ENCODE measurements at places on chromosomes 16 and 17. TPM values are rescaled to one million over a fixed set of nuclear protein-coding genes. Genes with fewer than 3 reads are reported as not detected.
A peak's percentile ranks its signal among the peaks of the same experiment; 100 is the strongest.

- DNase-seq = no peak
These were observed 506 bp downstream of the ATP5MC1 start for GRCh38 chr17:48892940-48893645.

DNA sequence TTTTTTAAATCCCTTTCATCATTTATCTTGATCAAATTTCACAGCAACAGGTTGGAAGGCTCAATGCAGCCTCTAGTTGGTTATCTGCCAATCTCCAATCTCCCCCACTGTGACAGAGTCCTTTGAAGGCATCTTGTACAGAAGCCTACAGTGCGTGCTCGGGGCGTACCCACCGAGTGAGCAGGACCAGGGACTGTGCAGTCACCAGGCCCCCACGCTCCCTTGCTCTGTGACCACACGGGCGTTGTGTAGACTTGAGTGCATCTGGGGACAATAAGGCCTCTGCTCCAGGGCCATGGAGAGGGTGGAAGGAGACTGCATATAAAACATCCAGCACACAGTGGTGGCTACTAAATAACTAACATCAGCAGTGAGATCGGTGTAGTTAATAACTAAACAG lies 63.4 kb downstream of the GTF3C1 start:
- DNase-seq = no peak

- DNase-seq = no peak
These were observed 57.8 kb downstream of the ENGASE start for GRCh38 chr17:79132271-79133064.

DNA sequence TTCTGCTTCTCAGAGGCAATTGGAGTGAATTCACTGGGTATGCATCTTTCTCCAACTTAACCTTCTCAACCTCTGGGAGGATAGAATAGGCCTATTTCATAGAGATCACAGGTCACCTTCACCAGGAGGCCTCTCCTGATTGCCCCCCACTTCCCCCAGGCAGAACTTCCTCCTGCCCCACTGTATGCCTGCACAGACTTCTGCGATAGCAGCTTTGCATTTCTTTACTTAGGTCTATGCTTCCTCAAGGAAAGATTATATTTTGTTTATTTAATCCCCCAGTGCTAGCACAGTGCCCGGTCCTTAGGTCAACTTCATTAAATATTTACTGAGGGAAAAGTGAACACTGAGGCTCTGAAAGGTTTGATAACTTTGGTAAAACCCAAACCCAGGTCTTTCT lies 19.9 kb downstream of the MYO18A start:
- no peak for DNase-seq

- no peak for DNase-seq
These were observed 2.3 kb downstream of the NAT9 start for GRCh38 chr17:74773871-74774286.

GRCh38 chr17:80424878-80425765 lies 10.2 kb downstream of the ENDOV start:
- no peak for DNase-seq

- DNase-seq = no peak
These were observed 11.9 kb downstream of the PIPOX start for GRCh38 chr17:29054835-29055234.

DNA sequence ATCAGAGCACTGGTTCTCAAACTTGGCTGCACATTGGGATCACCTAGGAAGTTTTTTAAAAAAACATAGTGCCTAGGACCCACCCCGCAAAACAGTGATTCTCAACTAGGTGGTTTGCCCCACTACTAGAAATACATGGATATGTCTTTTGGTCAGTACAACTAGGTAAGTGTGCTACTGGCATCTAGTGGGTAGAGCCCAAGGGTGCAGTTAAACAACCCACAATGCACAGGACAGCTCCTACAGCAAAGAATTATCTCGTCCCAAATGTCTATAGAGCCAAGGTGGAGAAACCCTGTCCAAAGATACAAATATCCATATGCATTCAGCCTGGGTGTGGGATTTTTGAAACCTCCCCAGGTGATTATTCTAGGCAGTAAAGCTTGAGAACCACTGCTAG lies 11.8 kb upstream of the ZNF19 start:
- no peak for DNase-seq

- DNase-seq = no peak
These were observed 183.5 kb downstream of the SEC14L1 start for GRCh38 chr17:77324227-77324626.

- peak; percentile 76 for DNase-seq
These were observed 148.0 kb upstream of the TNRC6C start for GRCh38 chr17:77810536-77810935.

- no peak for DNase-seq
These were observed 46.4 kb downstream of the ZNF423 start for GRCh38 chr16:49809561-49809960.

DNA sequence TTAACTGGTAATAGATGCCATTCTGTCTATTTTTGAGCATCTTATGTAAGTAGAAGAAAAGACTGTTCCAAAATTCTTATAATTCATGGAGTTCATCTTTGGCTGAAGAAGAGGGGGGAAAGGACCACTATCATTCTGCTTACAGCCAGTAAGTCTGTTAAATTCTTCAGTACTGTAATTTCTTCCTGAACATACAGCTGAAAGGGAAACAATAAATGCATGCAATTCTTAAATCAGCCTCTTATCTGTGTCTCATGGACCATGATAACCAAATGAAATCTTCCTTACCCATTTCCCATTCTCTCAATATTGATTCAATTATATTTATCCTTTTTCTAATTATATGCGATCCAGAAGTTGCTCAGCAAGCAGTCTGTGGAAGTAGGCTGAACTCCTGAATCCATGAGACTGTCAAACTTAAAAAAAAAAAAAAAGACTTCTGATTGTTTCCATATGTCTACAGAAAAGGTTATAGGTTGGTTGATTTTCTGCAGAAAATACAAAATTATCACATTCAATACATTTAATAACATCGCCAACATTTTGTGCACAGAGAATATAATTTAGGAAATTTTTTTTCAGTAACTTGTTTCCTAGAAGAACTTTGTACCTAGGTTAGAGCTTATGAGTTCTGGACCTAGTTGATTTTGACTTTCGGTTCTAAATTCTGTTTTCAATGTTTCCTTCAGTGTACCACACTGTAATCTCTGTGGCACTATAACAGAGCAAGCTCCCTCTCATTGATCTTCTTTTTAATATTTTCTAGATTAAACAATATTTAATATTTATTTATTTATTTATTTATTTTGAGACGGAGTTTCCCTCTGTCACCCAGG lies 1.2 kb upstream of the ABCA9 start:
- DNase-seq = peak; percentile 32

- peak; percentile 79 for DNase-seq
These were observed 4.1 kb upstream of the C1QTNF1 start for GRCh38 chr17:79019632-79020584.

DNA sequence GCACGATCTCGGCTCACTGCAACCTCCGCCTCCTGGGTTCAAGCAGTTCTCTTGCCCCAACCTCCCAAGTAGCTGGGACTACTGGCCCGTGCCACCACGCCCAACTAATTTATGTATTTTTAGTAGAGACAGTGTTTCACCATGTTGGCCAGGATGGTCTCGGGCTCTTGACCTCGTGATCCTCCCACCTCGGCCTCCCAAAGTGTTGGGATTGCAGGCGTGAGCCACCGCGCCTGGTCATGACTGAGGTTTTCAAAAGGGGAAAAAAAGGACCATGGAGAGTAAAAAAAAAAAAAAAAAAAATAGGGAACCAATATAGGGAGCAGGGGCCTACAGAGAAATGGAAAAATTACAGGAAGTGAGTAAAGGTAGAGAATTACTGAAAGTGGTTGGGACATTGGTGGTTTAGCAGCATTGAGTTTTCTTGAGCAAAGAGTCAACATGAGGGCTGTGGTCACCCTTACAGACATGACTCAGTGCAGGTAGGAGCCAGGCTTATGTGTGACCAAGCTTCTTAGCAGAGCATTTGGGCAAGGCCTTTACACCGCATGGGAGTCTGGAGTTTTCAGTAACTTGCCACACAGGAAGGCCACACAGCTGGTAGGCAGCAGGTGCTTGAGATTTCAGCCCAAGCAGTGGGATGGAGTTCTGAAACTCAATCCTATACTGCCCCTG lies 447.3 kb downstream of the HS3ST3B1 start:
- DNase-seq = no peak

DNA sequence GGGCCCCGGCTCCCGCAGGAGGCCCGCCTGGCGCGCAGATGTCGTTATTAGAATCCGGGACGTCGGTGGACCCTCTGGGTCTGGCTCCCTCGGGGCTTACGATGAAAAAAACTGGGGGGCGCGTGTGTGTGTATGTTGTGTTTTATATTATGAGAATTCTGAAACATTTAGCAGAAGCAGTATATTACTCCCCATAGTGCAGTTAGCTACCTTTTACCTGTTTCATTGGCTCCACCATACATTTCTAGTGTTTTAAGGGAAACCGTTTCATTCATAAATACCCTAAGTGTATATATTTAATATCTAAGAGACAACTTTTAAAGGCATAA lies 486 bp upstream of the DNAJA2 start:
- no peak for DNase-seq

DNA sequence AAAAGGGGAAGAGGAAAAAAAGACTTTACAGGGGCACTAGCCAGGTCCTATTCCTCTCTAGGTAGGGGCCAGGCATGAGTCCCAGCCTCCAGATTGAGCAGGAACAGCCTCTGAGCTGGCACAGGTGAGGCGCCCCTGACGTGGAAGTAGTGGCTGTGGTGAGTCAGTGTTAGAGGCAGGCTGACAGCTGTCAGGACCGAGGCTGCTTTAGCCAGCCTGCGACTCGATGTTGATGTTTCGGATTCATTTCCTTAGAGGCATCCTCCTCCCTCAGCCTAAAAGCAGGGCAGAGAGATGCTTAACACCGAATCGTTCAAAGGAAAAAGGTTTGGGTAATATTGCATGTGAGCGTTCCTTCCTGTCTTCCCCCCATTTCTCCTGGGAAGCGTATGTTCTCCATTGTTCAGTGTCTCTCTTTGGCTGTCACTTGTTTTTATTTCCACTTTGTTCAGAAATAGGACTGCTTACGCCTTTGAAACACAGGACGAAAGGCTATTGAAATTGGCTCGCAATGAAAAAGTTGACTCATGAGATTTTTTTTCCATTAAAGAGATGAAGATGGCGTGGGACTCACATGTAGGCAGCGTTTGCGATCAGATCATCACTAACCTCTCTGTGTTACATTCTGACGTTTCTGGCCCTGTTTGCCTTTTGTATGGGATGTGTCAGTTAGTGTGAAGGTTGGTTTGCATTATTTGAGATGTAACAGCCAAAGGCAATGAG lies 1.3 kb downstream of the KIAA0513 start:
- DNase-seq = peak; percentile 37

GRCh38 chr16:55613613-55614335 lies 42.0 kb upstream of the SLC6A2 start:
- no peak for DNase-seq

GRCh38 chr17:2611627-2612026 lies 18.2 kb downstream of the PAFAH1B1 start:
- DNase-seq = no peak

GRCh38 chr17:63549289-63549945 lies 860 bp upstream of the DCAF7 start:
- DNase-seq = no peak

- DNase-seq = peak; percentile 18
These were observed 6.3 kb downstream of the CRHR1 start for GRCh38 chr17:45790296-45790922.

DNA sequence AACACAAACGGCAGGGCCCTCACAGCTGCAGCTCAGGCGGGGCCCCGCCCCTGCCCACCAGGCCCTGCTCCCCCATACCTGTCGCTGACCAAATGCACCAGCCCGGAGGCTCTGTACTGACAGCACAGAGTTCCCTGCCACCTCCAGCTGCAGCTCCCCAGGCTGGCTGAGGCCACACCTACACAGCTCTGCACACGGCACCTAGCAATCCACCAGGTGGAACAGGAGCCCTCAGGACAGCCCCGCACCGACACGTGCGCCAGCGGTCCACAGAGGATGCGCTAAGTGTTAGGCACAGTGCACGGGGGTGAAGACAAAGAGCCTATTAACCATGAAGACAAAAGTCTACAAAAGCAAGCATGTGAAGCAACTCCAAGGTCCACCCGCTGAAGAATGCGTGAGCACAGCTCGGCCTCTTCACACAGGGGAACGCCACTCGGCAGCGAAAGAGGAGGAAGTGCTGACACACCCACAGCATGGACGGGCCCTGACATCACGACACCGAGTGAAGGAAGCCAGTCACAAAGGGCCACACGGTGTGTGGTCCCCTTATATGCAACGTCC lies 5.4 kb downstream of the ZCCHC14 start:
- DNase-seq = peak; percentile 34

GRCh38 chr16:48454051-48454450 lies 68.8 kb upstream of the SIAH1 start:
- DNase-seq = no peak

DNA sequence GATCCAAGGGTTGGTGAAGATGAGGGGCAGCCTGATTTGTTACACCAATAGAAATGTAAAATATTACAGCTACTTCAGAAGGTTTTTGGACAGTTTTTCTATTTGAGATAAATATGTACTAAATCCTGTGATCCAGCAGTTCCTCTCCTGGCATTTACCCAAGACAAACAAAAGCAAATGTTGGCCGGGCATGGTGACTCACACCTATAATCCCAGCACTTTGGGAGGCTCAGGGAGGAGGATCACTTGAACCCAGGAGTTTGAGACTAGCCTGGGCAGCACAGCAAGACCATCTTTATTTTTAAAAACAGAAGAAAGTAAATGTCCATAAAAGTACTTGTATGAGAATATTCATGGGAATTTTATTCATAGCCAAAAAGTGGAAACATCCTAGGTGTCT lies 64.8 kb upstream of the MRC2 start:
- no peak for DNase-seq

- peak; percentile 24 for DNase-seq
These were observed 49.3 kb upstream of the BCO1 start for GRCh38 chr16:81189100-81189664.

DNA sequence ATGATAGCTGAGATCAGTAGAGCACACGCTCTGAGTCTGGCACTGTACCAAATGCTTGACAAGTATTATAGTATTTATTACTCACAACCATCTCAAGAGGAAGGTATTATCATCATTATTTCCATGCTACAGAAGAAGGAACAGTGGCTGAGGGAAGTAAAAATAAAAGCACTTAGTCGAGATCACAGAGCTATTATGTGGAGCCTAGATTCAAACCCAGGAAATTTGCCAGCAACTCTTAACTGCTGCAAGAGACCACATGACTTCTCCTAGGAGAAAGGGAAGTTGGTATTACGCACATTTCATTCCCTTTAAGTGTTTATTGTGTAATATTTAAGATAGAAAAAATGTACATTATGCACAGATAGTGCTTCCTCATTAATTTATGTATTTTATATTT lies 1.0 kb upstream of the RHOT1 start:
- peak; percentile 75 for DNase-seq

DNA sequence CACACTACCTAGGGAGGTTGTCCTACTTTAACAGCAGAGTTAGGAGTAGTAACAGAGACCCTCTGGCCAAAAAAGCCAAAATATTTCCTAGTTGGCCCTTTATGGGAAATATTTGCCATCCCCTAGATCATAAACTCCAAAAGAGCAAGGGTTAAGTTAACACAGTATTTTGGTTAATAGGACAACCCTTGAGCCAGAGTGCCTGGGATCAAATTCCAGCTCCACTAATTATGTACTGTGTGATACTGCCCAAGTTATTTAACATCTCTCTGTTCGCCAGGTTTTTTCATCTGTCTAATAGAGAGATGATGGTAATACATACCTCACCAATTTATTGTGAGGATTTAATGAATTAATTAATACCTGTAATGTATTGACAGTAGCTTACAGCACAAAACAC lies 767.4 kb downstream of the KCNJ2 start:
- no peak for DNase-seq

Gene NUDT21
- total RNA-seq = 81.8 TPM

Gene ARHGAP27
- 37.3 TPM for total RNA-seq

Gene SMPD3
- 2.5 TPM for total RNA-seq

Gene KRT12
- not detected for total RNA-seq

Gene ARHGDIG
- 1.7 TPM for total RNA-seq

Gene GIT1
- 19.3 TPM for total RNA-seq

Gene CHD9NB
- total RNA-seq = 1.4 TPM

Gene HSD17B1
- total RNA-seq = 0.21 TPM

Gene KRTAP9-8
- total RNA-seq = not detected

All from tongue (tissue), 3 donors.